WTC11 (cell line): ENCODE measurements at places on chromosomes 2 and 18. TPM values are rescaled to one million over a fixed set of nuclear protein-coding genes. Genes with fewer than 3 reads are reported as not detected.

The GAREM2 gene
- 17.4 to 18.9 TPM (median 17.6 TPM) in 3 replicates for total RNA-seq

The ZNF396 gene
- 1.0 to 1.9 TPM (median 1.5 TPM) in 3 replicates for total RNA-seq

GRCh38 chr2:168603439-168603961 is 147.4 kb downstream of the CERS6 start:
- DNase-seq = no peak

- no peak for DNase-seq
Observed at GRCh38 chr18:54052732-54053429, 171.6 kb downstream of the MBD2 start.

The DUSP11 gene
- total RNA-seq = 14.6 to 16.8 TPM (median 15.1 TPM) in 3 replicates

DNA sequence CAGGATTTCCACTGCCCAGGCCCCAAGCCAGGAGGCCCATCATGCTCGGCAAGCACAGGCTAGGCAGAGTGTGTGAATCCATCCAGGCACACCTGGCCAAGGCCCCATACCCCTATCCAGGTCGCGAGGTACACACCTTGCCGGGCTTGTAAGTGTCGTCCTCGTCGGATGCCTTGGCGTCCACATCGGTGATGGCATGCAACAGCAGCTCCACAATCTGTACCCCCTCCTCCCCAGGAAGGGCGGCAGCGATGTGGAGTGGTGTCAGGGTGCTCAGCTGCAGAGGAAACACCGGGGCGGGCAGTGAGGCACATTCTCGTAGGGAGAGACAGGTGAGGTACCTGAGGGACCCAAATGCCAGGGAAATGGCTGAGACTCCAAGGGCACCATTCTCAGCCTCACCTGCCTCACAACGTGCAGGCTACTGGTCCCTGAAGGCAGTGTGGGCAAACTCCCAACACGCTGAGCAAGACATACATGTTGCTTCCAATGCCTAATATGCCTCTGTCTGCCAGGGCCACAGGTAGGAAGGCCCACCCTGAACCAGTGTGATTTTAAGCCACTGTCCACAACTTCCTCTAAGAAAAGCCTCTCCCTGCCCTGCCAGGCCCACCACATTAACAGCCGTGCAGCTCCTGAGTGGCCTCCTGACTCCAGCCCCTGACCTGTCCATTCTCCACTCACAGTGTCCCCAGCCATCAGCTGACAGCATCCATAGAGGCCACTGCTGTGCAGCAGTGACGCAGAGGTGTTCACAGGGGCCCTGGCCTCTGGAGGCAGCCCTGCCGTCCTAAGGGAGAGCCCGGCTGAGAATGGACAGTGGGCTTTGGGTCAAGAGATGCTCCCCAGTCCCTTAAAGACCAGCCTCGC is 44.9 kb downstream of the ANKMY1 start:
- DNase-seq = no peak

The PLB1 gene
- 0.27 to 0.44 TPM (median 0.39 TPM) in 3 replicates for total RNA-seq

The CYP27A1 gene
- total RNA-seq = 5.6 to 9.3 TPM (median 8.1 TPM) in 3 replicates

DNA sequence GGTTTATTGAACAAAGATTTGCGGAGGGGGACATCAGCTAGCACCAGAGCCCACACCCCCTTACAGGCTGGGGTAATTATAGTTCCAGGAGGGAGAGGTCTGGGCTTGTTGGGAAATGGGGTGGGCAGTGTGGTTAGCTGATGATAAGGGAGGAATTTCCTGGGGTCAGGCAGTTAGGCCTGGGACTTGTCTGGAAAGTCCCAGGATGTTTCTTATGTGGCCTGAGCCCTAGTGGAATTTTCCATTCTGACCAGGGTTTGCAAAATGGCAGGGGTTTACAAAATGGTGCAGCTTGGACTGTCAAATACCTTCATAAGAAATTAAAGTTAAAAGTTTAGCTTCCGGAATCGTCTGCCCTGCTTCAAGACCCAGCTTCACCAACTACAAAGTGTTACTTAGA is 199.1 kb downstream of the FBXO15 start:
- no peak for DNase-seq

The CYRIA gene
- 6.2 to 8.3 TPM (median 7.1 TPM) in 3 replicates for total RNA-seq
